Activated CD8-positive, alpha-beta T cell treated with anti-CD3 and anti-CD28 coated beads for 36 hours (primary cell): ENCODE measurements at places on chromosomes 4 and X. TPM values are rescaled to one million over a fixed set of nuclear protein-coding genes. Genes with fewer than 3 reads are reported as not detected.

DNA sequence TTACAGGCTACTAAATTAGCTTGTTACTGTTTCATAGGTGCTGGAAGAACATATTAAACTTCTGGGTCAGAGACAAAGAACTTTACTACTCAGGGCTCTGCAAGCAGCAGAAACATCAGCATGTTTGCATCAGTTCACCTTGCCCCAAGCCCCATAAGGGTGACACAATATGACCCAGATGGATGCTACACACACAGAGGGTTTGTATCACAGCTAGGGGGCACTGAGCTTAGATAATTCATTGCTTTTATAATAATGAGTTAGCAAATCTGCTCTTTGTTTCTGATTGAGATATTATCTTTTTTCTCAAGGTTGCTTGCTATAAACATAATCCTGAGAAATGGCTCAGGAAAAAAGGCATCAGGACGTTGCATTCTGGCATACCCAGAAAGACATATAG is 4.8 kb upstream of the SYNPO2 start:
- DNase-seq, result no peak

Gene DCAF8L2
- total RNA-seq, result not detected

Gene ATOH1
- total RNA-seq, result not detected

Gene IGSF1
- total RNA-seq, result not detected

Gene PRR32
- total RNA-seq, result not detected

DNA sequence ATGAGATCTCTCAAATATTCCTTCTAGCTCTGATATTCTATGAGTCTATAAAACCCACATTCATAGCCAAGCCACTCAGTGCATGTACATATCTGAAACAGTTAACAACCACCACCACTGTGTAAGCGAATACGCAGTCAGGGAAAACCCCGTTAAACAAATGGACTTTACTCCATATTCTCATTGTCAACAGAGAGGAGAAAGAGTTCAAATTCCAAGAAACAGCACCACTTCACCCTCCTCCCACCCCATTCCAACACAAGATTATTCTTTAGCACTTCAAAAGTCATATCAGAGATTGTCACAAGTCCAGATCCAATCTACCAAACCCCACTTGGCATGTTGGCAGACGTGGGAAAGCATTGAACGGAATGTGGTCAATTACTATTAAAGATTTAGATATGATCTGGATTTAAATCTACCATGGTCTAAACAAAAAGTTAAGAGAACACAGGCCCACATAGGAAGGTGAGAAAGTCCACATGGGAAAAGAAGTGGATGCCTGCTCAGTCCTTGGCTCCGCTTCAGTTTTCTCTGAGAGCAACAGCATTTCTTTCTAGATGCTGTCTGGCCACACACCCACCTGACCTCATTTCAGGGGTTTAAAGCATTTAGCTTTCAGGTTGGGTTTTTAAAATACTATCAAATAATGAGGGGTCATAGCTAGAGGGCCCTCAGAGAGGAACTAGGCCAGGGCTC is 39.8 kb upstream of the KLHL13 start:
- DNase-seq, result no peak

DNA sequence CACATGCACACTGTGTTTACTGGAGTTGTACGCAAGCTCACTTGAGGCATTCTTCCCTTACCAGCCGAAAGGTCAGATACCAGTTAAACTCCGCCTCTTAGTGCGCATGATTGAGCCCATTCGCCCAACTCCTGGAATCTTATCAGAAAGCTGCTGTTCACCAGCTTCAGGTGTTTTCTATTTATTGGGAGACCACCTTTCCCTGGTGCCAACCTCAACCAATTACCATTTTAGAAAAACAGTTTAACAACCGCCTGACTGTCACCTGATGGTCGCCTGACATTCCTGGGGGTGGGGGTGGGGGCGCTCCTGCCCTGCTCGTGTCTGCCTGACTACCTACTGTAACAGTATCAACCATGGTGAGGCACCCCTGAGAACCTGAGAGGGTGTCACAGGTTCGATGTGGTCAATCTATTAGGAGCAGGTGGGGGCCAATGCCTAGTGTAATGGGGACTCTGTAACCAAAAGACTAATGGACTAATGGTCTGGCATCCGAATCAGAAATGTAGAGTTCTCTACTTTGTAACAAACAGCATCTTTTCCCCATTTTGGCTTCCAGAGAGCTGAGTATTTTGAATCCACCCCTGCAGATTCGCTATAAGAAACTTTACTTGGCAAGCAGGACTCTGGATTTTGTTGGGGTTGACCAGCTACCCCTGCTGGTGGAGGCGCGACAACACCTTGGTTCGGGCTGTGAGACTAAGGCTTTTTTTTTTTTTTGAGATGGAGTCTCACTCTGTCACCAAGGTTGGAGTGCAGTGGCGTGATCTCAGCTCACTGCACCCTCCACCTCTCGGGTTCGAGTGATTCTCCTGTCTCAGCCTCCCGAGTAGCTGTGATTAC is 58.2 kb upstream of the ZNF157 start:
- DNase-seq, result peak; percentile 67

GRCh38 chr4:107740381-107740780 is 20.3 kb upstream of the PAPSS1 start:
- DNase-seq, result no peak

Gene GPR34
- total RNA-seq, result 0.52 TPM

GRCh38 chr4:118836301-118837120 is 585 bp upstream of the SEC24D start:
- peak; percentile 69 for DNase-seq

Gene FAM120C
- 8.4 TPM for total RNA-seq

- DNase-seq, result no peak
These were observed 645.7 kb upstream of the DIPK2B start for GRCh38 chrX:45846328-45846727.

- no peak for DNase-seq
These were observed 43.5 kb downstream of the SPATA18 start for GRCh38 chr4:52094376-52095145.

Gene KDR
- total RNA-seq, result not detected

Gene GLRA3
- not detected for total RNA-seq

Gene NLRP2B
- total RNA-seq, result not detected

DNA sequence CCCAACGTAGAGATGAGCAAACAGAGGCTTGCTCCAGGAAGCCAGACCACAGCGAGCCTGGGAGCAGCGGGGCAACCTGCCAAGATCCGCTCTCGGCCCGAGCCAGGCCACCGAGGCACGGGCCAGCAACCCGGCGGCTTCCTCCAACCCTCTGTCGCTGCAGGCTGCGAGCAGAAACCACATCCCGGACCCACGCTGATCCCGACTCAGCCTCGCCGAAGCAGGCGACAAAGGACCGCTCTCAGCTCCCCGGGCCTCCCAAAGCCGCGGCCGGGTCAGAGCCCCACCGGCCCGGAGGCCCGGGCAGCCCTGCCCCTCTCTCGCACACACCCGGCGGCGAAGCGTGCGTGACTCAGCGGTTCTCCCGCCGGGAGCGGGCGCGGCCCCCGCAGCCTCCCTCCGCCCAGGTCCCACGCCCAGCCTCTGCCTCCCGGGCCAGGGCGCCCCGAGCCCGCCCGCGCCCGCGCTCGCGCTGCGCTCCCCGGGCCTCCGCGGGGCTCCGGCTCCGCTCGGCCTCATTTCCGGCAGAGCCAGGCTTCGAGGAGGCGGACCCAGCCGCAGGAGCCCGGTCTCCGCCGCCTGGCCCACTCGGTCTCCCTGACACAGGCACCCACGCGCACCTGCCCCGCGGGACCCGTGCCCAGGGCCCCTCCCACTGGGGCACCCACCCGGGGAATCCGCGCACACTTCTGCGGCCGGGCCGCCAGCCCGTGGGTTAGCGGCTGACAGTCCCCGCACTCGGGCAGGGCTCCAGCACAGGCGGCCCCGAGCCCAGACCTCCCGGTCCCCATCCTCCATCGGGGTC is 1.7 kb downstream of the PPP2R2C start:
- peak; percentile 12 for DNase-seq

DNA sequence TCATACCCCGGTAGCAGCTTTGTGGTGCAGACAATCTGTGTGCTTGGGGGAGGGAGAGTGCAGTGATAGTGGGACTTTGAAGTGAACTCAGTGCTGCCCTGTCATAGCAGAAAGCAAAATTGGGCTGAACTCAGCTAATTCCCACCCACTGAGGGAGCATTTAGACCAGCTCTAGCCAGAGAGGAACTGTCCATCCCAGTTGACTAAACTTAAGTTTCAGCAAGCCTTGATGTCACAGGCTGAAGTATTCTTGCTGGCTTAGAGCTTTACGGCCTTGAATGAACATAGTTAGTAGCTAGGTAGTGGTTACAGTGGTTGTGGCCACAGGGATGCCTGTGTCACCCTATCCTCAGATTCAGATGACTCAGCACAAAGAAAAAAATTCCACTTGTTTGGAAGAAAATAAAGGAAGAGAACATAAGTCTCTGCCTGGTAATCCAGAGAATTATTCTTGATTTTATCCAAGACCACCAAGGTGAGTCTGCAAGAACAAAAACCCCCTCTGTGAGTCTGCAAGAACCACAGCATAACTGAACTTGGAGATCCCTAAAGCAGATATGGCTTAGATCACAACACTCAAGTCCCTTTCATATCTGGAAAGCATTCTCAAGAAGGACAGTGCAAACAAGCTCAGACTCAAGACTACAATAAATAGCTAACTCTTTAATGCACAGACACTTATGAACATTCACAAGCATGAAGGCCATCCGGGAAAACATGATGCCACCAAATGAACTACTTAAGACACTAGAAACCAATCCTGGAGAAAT is 39.4 kb downstream of the ADH7 start:
- DNase-seq, result no peak

Gene OTUD6A
- not detected for total RNA-seq
